IMR-90 (cell line): ENCODE measurements at places on chromosomes 5 and 9. TPM values are rescaled to one million over a fixed set of nuclear protein-coding genes. Genes with fewer than 3 reads are reported as not detected.

The PDGFRB gene
- total RNA-seq, result 81.9 and 108 TPM in 2 replicates

The RELL2 gene
- 2.2 TPM in 2 replicates for total RNA-seq

The IFNA13 gene
- not detected in 2 replicates for total RNA-seq

The GHR gene
- total RNA-seq, result 1.1 TPM in 2 replicates

The NR4A3 gene
- 0.54 and 1.9 TPM in 2 replicates for total RNA-seq

The FBN2 gene
- 67.5 and 69.0 TPM in 2 replicates for total RNA-seq

DNA sequence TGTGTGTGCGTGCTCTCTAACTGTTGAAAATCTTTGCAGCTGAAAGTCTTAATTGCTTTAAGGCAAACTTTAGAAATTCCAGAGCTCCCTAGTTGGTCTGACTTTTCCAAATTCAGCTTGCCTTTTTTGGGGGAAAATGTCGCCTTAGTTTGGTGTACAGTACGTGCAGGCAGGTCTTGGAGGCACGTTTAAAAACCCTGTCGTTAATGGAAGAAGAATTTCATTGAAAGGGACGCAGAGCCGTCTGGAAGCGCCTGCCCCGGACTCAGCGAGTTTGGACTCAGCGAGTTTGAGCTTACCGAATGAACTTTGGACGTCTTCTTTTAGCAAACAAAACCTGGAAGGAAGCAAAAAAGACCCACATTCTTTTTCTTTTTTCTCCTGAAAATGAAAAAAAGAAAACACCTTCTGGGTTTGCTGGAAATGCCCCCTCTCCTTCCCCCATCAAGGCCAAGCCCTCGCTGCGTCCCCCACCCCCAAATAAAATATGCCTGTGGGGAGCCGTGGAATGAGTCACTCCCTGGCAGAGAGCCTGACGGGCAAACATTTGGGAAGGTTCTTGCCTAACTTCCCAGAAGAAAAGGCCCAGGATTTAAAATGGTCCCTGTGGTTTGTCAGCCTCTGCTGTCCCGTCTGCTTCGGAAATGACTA lies 1.5 kb downstream of the NEK6 start:
- DNase-seq, result peak; percentile 91

DNA sequence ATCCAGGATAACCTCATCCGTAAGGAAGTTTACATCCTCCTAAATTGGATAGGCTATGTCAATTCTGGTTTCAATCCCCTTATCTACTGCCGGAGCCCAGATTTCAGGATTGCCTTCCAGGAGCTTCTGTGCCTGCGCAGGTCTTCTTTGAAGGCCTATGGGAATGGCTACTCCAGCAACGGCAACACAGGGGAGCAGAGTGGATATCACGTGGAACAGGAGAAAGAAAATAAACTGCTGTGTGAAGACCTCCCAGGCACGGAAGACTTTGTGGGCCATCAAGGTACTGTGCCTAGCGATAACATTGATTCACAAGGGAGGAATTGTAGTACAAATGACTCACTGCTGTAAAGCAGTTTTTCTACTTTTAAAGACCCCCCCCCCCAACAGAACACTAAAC lies 1.3 kb downstream of the ADRB2 start:
- peak; percentile 18 for DNase-seq

DNA sequence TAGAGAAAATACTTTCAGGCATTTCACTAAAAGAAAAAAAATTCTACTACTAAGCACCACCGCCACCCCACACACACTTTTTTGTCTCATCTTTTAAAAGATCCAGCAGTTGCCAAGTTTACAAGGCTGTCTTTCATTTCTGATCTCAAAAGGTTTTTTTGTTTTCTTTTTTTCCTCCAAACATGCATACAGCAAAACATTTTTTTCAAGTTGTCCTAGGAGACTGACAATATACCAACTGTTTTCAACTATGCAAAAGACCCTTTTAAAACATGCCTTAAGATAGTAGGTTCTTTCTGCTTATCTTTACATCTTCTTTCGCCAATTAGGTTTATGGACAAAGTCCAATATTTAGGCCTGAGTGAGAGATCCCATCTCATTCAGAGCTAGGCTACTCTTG lies 65.2 kb downstream of the HMHB1 start:
- no peak for DNase-seq

The DAB2IP gene
- 5.6 and 6.1 TPM in 2 replicates for total RNA-seq

DNA sequence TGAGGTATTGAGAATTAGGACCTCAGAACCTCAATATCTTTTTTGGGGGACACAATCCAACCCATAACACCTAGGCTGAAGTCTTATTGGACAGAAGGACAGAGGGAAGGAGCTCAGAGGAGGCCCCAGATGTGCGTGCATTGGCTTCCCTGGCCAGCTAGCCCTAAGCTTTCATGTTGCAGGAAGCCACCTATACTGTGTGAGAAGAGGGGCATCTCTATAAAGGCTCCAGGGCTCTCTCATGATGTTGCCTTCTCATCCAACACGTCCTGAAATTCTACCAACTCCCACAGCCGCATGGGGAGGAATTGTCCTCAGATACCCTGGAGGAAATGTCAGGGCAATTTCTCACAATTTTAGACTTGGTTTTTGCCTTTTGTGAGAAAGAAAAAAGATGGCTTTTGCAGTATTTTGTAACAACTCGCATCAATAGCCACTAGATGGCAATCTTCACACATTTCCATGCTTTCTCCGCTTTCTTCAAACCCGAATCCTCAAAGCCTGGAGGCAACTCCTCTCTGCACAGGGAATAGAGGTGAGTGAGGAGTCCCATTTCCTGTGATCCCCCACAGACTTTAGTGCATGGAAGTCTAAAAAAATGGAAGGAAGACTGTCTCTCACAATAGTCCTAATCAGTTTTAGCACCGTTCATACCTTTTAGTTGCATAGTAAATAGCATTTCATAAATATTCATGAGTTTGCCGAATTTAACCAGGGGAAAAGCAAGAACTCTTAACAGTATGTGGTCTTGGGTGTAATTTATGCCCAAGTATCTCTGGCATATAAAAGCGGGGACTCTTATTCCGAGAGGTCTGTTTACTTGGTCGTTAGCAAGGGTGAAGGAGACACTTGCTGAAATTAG lies 7.4 kb upstream of the PPP3R2 start:
- peak; percentile 51 for DNase-seq

DNA sequence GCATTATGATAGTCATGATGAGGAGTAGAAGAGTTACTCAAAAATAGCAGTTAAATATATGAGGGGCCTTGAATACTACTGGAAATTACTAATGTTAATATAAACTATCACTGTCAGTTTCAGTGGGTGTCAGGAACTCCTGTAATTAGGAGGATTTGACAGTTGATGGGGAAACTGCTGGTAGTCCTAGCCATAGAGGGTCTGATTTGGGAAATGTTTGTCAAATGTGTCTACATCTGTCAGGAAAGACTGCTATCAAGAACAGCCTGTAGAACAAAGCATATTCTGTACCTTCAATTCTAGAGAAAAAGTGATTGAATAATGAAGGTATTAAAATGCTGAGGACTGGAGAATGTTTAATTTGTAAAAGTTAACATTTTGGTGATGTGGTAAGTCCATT lies 567.9 kb downstream of the CDH9 start:
- no peak for DNase-seq

- no peak for DNase-seq
These were observed 69.6 kb upstream of the GNAQ start for GRCh38 chr9:78101247-78101646.

The SPINK4 gene
- not detected in 2 replicates for total RNA-seq

GRCh38 chr9:35738186-35738585 lies 5.7 kb downstream of the CREB3 start:
- DNase-seq, result no peak

GRCh38 chr5:68176802-68177479 lies 38.6 kb upstream of the PIK3R1 start:
- DNase-seq, result no peak

DNA sequence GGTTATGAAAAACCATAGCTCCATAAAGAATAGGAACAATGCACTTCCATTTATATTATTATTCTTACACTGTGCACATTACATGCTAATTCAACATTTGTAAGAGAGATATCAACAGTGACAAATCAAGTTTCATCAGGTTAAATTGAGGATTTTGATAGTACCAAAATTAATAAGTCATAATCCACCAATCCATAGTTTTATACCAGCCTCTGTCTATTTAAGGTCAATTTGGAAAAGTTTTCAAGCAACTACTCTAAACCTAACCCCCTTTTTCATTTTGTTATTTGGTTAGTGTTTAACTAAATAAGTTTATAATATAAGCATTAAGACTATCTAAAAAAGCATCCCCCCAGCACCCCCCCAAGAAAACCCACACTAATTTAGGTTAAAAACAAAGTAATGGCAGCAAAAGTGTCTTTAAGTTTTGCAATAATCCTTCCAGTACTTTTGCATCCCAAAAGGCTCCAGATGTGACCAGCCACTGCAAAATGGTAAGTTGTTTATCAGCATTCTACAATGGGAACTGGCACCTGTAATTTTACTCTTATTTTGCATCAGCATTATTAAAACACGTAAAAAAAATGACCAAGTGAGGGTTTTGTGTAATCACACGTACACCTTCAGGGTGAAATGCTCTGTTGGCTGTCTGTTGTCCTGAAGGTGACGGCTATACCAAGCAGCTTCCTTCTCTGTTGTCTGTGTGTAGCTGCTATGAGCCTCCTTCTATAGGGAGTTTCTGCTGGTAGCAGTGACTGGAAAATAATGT lies 36.8 kb upstream of the SSBP2 start:
- DNase-seq, result peak; percentile 80

The WDR31 gene
- total RNA-seq, result 0.28 and 0.36 TPM in 2 replicates

DNA sequence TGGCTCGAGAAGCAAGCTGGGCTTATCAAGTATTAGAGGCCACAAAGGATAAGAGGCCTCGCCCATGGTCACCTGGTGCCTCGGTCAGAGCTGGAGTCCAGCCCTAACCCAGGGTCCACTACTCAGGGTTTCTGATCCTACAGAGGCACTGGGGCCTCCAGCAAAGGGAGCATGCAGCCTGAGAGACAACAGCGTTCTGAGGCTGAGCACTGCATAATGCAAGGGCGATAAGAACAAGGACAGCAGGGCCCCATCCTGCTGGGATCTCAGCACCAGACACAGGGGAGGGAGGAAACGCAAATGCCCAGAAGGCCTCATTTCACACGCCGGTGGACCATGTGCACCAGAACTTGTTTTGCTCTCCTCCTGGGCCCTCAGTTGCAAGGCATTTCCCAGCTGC lies 63.0 kb downstream of the C5orf15 start:
- no peak for DNase-seq

The ORM2 gene
- total RNA-seq, result not detected in 2 replicates

DNA sequence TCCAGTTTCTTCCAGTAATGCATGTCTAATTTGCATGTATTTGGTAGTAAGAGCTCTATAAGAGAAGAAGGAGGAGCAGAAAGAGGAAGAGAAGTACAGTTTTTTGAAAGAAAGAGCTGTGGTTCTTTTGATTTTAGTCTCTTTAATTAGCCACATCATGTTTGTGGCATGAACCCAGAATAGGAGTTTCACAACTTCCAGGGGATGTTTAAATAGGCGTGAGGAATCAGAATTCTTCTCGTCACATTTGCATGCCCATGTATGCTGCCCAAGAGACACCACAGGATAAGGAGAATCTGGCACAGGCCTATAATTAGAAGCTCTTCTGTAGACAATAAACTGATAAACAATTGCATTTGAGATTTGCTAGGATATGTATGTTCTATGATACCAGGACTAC lies 78.7 kb downstream of the GAS1 start:
- DNase-seq, result no peak

DNA sequence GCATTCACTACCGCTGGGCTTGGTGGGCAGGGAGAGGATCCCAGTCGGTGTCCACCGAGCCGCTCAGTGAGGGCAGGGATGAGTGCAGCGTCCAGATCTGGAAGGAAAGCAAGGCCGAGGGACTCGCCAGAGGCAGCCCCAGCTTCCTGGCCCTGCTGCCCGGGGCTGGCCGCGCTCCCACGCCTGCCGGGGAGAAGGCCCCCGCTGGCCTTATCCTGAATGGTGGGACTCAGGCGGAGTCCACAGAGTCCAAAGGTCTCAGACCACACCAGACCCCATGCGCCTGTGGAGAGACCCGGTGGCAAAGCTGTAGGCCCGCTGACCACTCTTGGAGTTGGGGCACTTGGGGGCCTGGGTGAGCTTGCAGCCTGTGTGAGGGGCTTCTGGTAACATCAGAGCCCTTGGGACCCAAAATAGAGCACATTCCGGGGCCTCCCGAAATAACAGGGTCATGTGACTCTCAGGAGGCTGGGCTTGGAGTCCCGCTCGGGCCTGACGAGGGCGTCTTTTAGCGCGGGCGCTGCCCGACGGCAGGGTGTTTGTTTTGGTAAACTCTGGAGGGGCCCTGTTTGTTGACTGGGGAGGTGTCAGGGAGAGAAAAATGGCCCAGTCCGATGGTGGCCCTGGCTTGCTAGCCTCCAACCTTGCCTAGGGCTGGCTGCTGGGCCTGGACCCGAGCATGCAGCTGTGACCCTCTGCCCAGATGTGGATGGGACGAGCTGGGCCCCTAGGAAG lies 2.8 kb downstream of the RXRA start:
- no peak for DNase-seq

GRCh38 chr9:3647652-3648051 lies 121.9 kb upstream of the RFX3 start:
- DNase-seq, result no peak

The GDA gene
- not detected in 2 replicates for total RNA-seq

GRCh38 chr9:78210841-78211301 lies 25.0 kb upstream of the CEP78 start:
- DNase-seq, result no peak

The TLN1 gene
- total RNA-seq, result 337 and 346 TPM in 2 replicates

- peak; percentile 79 for DNase-seq
These were observed 580 bp upstream of the RFX3 start for GRCh38 chr9:3526165-3526996.

DNA sequence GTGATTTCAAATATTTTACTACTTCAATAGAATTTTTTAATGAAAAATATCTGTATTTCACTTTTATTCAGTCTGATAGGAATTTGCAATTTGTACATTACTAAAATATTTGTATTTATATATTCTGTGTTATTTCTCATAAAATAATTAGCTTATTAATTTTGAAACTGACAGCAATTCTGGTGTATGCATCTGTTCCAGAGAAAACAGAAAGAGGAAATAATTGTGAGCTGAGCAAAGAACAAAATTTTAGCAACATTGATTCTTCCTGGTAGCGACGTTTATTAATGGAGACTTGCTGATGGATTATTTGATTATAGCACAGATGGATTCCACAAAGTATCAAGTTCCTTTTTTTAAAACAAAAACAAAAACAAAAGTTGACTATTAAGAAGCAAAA lies 61.0 kb downstream of the ST8SIA4 start:
- no peak for DNase-seq

The GOLPH3 gene
- total RNA-seq, result 38.2 and 59.7 TPM in 2 replicates

The FAM163B gene
- total RNA-seq, result not detected in 2 replicates

DNA sequence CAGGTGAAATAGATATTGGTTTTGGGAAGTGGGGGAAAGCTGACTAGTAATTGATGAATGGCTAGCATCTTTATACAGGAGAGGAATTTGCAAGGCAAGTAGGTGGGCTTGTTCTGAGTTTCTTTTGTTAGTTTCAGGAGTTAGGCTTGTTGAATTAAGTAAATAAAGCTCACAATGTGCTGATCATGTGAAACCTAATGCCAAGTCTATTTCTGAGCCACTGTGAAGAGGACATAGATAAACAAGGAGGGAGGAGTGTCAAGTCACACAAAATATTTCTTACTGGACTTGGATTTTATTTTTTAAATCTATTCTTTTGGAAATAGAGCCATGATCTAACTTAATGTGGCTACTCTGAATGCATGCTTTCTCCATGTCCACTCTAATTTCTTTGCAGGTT lies 19.9 kb downstream of the GDA start:
- DNase-seq, result no peak
